Activated CD4-positive, CD25-positive, alpha-beta regulatory T cell (primary cell): ENCODE measurements at places on chromosomes 11 and 22.

- DNase-seq, result no peak
These were observed 113.9 kb downstream of the TRIM29 start for GRCh38 chr11:120024046-120024445.

- no peak for DNase-seq
These were observed 15.5 kb downstream of the RHBDD3 start for GRCh38 chr22:29251981-29252911.

DNA sequence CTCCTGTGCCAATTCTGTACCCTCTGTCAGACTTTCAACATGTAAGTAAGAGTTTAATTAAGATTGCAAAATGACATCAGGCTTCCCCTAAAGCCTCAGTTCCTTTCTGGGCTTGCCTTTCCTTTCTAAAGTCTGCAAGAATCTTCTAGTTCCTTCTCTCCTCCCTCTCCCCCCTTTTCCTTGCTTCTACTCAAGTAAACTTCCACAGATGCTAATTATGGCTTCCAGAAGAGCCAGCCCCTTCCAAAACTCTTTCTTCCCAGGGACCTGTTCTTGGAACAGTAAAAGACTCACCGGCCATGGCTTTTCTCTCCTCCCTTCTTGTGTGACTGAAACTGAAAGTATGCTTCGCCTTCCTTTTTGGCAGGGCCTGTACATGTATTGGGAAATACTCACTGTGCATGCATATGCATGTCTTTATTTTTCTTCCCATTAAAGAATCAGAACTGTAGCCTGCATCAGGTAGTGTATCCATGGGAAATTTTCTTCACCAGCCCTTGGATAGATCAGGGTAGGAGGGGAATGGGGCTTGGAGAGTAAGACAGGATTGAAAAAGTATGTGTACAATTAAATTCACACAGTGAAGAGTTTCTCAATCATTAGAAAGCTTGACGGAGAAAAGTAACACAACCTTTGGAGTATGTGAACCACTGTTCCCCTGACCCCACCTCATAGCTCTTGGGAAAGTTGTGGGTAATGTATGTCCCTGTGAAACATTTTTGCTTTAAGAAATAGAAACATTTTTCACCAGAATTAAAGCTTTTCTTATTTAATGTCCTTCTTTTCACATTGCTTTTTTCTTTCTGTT lies at the start of gene CASP1:
Gene CASP1, minus strand, starts transcription at position 332 of the 808 bp plus-strand sequence. Its CDS starts 31 bp downstream, at position 301.
- no peak for DNase-seq

- DNase-seq, result no peak
These were observed 1449.0 kb downstream of the BRD1 start for GRCh38 chr22:48378673-48379072.

- no peak for DNase-seq
These were observed 1.2 kb downstream of the VEGFB start for GRCh38 chr11:64235437-64236161.

- no peak for DNase-seq
These were observed 78.9 kb upstream of the FGF3 start for GRCh38 chr11:69898123-69898522.

- DNase-seq, result no peak
These were observed 48.0 kb downstream of the CABIN1 start for GRCh38 chr22:24059121-24059520.

- no peak for DNase-seq
These were observed 6.5 kb downstream of the POU2AF1 start for GRCh38 chr11:111372538-111372937.

DNA sequence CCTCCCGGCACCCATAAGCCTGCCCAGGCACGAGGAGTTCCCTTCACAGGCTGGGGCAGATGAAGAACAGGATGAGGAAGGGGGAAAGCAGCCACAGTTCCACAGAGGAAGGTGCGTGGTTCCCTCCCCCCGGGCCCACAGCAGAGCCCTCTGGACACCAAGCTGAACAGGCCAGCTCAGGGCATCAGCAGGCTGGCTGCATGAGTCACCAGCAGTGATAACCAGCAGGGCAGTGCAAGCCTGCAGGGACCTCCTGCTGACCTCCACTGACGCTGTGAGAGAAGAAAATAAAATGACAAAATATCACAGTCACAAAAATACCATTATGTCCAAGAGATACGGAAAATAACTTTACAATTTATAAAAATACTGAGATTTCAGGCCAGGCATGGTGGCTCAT lies 11.5 kb downstream of the RTL6 start:
- DNase-seq, result no peak

DNA sequence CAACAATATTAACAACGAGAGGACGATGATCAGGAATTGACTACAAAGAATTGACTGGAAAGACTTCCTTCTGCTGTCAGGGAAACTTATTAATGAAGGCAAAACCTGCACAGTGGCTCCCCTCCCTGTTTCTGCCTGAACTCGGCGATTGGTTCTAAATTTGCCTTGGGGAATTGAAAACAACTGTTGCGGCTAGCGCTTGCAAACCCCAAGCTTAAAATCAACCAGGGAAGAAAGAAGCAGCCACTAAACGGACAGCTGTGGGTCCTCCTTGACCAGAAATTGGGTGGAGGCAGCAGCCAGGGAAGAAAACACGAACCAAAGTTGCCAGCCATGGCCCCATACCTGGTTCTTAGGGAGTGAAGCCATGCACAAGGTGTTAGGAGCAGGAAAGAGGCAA lies 383.5 kb upstream of the CADM1 start:
- DNase-seq, result no peak

DNA sequence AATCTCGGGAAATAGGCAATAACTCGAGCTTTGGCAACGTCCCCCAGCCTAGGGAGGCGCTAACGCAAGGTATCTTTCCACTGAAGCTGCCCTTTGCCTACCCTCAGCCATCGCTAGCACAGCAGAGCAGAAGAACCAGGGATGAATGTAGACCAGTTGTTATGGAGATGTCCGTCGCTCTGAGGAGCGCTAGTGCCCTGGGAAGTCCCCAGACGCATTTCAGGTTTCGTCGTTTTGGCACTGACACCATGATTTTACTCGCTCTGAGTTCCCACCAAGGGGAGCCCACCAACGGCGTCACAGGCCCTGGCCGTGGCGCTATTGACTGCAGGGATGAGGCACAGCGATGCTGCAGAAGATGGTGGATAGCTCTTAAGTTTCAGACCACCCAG lies 22.7 kb upstream of the BDNF start:
- DNase-seq, result no peak

DNA sequence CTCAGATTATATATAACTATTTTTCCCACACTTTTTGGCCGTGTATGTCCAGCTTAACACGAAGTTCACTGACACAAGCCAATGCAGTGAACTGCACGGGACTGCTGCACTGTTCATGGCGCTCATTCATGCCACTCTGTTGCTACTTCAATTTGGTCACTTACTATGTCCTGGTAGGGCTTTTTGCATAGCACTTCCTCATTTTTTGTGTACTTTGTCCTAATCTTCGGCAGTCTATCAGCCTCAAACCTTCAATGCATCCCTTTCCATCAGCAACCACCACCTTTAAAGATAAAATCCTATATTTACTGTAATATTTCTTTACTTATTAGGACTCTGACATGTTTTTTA lies 18.7 kb upstream of the ARHGAP32 start:
- DNase-seq, result no peak

DNA sequence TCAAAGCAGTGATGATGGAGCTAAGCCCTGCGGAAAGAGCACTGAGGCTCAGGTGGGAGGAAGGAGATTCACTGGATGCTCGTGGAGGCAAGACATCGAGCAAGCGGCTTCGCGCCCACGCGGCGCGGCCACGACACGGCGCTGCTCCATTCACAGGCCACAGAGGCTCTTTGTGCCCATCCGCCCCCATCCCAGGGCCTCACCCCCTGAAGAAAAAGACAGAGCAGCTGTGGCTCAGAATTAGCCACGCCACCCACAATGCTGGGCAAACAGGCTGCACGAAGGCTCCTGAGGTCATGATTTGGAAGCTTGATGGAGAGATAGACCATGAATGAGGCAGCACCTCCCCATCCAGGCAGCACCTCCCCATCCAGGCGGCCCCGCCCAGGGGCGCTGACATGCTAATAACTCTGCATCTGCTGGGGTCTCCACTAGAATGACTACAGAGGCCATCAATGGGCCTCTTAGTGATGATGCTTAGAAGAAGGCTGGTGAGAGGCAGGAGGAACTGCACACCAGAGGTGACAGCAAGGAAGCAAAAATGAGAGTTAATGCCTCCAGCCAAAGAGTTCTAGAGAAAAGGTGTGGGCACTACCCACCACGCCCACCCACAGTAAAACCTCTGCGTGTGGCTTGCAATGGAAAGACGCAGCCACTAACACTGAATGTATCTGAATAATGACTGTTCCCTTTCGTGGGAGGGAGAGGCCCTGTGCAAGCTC lies 43.5 kb downstream of the MYH9 start:
- DNase-seq, result no peak
